ENCODE measurements at places on chromosomes 11 and 22.

- peak; percentile 16 for DNase-seq
These were observed 105.1 kb downstream of the HIPK3 start for GRCh38 chr11:33362051-33362910.

GRCh38 chr11:74345420-74345819, 34.0 kb upstream of the P4HA3 start:
- DNase-seq = no peak

GRCh38 chr11:110110854-110111253, 17.7 kb downstream of the ZC3H12C start:
- no peak for DNase-seq

GRCh38 chr22:35375031-35375430, 5.9 kb upstream of the HMOX1 start:
- no peak for DNase-seq

- no peak for DNase-seq
These were observed 779.7 kb upstream of the LRRC4C start for GRCh38 chr11:42239188-42239587.

DNA sequence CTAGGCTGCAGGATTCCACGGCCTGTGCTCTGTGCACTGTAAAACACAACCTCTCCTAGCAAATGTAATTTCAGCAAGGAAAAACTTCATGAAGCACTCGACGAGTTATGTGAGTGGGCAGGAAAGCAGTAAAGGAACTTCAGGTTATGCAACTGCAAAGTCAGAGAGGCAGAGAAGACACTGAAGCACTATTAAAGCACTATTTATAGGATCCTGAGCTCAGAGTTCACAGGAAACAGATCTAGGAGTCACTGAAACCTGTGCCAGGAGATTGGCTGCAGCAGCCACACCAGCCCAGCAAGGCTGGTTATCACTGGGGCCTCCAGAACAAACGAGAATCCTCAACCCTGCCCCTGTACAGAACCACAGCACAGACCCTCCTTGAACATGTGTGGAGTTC, 2.5 kb downstream of the SMIM35 start:
- DNase-seq = no peak

GRCh38 chr22:29302681-29303465, 3.6 kb upstream of the GAS2L1 start:
- DNase-seq = no peak

- no peak for DNase-seq
These were observed 176.4 kb upstream of the PLET1 start for GRCh38 chr11:112437096-112437495.

DNA sequence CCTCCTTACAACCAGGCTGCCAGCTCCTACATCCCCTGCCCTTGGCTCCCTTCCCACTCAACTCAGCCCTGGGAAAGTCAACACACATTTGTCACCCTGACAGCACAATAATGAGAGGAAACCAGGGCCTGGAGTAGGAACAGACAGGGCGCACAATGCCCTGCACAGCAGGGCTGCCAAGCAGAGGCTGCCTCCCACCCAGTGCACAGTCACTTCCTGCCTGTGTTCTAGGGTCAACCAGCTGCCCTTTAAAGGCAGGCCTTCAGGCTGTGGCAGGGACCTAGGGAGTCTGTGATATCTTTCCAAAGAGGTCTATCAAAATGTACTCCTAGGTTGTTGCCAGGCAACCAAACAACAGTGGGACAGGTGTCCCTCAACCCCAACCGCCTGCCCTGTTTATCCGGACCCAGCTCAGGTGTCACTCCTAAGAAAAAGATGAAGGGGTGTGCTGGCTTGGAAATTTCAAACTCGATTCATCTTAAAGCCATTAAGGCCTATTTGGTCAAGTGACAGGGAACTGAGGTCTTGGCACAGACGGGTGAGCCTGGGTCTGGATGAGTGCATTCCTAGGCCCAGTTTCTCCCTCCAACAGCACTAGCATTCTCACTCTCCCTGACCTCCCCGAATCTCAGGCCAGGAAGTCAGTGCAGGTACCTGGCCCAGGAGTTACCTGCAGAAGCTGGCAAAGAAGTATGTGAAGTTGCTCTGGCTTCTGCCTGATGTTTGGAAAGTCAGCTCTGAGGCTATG, 110.3 kb upstream of the PITPNB start:
- DNase-seq = no peak

DNA sequence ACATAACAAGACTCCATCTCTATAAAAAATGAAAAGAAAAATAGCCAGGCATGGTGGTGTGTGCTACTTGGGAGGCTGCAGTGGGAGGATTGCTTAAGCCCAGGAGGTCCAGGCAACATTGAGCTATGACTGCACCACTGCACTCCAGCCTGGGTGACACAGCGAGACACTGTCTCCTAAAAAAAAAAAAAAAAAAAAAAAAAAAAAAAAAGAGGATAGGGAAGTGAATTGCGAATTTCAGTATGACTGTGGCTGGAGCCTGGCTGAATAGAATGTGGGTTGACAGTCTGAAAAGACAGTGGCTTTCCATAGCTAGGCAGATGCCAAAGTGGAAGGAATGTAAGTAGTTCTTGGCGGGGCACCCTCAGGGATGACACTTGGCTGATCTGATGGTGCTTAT, 6.4 kb upstream of the LDHAL6A start:
- DNase-seq = no peak

DNA sequence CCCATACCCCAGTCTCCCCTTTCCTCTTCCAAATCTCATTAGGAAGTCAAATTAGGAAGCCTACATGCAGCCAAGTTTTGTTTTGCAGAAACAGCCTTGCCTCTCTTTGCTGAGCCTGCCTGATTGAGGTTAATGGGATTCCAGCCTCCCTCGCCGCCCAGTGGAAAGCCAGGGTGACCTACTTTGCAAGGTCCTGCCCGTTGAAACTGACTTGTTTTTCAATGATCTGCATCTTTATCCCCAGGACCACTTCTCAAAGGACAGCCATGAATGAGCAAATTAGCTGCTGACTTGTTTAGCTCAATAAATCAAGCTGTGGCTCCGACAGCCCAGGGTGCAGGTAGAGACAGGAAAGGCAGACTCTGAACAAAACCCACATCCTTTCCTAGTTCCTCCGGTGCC, 110.4 kb downstream of the RRAS2 start:
- peak; percentile 47 for DNase-seq

DNA sequence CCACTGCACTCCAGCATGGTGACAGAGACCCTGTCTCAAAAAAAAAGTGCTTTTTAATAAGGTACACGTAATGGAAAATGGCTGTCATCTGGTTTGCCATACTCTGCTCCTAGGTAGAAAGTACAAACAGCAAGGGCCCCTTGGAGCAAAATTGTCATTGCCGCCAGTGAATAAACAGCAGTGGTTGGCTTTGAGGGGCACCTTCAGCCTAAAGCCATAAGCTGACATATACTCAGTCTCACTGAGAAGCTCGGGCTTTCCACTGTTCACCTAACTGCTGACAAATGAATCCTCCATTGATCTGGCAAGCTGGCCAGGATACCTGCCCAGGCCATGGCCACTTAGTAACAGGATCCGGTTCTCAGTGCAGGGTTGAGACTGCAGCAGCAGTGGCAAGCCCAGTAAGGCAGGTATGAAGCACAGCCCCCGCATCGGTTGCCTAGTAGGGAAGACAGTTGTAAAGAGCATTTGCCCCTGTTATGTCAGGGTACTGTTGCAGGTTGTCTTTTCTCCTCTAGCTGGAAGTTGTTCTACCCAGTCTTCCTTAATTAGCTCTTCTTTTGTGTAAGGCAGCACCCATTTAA, 38.8 kb downstream of the MARK2 start:
- DNase-seq = no peak

GRCh38 chr22:21946262-21946925, 6.3 kb downstream of the PPM1F start:
- DNase-seq = no peak

DNA sequence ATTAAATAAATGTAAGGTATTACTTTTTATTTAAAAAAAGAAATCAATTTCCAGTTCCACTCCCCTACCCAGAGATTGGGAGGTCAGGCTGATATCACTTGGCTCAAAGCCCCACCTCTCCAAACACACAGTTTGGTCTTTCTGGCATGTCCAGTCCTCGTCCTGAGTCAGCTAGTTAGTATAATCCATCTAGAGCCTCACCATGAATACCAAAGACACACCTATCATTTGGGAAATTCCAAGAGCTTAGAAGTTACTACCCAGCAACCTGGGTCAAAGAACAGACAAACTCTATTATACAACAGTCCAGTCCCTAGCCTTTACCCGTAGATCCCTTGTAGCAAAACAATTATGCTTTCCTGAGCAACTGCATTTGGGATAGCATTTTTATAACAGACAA, 9.4 kb downstream of the TREH start:
- DNase-seq = no peak

DNA sequence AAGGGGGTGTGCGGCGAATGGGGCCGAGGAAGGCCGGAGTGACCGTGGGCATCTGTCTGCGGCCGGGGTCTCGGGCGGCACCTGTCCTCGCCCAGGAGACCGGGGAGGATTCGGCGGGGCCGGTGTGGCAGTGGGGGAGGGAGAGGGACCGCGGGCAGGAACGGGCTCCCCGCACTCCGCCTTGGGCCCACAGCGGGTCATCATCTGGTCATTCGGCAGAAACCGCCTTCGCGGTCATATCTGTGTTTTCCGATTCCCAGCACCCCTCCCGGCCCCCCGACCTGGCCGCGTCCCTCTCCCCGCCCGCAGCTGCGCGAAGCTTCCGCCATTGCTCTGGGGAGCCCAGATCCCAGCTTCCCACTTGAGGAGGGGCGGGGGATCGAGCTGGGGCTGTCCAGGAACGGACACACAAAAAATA, 824 bp upstream of the CBX6 start:
- no peak for DNase-seq

DNA sequence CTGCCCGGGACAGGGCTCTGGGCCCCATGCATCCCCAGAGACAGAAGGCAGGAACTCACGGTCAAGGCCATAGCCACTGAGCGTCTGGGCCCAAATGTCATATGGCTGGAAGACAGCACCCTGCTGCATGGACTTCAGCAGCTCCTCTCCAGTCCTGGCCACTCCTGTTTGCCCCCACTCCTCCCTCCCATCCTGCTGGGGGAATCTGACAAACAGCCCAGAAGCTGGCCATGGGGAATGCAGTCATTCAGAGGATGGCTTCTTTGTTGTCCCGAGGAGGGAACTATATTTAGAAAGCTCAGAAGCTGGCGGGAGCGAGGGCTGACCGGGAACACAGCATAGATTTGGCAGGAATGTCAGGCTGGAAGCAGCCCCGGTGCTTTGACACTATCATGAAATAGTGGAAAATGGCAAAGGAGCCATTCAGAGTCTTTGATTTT, 35.0 kb downstream of the DKK3 start:
- DNase-seq = no peak

- DNase-seq = no peak
These were observed 21.4 kb upstream of the TMEM184B start for GRCh38 chr22:38294193-38294592.

- DNase-seq = no peak
These were observed 38.7 kb downstream of the SYT13 start for GRCh38 chr11:45247433-45247832.

DNA sequence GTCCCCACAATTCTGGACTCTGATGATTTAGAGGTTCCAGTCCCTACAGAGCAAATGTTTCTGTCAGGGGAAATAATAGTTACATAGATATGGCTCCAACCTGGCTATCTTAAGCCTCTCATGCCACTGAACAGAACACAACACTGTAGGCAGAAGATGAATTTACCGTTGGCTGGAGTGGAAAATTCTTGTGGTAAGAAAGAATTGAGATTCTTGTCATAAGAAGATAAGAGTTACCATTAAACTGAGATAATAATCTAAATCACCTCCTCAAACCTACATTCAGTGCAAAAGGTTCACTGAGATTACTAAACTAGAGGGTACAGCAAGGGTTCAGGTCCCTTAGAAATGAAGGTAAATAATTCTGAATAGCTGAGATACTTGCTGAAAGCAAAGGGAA, 10.1 kb upstream of the NAALAD2 start:
- DNase-seq = no peak

DNA sequence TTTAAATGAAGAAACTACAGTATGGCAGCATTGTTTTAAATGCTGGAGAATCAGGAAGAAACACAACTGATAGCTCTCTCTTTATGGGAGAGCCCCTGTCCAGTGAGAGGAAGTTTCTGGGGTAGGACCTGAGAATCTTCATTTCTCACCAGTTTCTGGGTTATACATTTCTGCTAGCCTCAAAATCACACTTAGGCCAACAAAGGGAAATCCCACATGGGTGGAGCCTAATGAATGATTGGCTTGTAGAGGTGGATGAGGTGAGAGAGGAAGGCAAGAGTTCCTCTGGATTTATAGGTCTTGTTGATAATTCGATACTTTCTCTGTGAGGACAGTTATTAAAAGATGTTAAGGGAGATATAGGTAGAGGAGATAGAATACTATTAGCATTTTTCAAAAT, 1397.3 kb upstream of the TENM4 start:
- DNase-seq = no peak

DNA sequence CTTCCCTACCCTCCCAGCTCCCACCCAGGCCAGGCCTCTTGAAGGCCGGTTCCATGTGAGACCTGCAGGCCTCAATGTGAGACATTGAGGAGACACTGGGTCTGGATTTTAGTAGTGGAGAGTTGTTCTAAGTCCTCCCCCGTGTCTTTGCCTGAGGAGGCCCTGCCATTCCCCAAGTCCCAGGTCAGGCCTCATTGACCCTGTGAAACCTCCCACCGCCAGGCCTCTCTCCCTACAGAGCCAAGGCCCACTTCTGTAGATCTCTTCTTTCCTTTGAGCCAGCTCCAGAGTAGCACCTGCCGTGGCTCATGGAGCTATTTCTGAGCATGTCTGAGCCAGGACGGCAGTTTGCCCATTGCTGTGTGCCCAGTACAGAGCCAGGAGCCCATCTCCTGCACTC, 1419.6 kb downstream of the TBC1D22A start:
- no peak for DNase-seq

DNA sequence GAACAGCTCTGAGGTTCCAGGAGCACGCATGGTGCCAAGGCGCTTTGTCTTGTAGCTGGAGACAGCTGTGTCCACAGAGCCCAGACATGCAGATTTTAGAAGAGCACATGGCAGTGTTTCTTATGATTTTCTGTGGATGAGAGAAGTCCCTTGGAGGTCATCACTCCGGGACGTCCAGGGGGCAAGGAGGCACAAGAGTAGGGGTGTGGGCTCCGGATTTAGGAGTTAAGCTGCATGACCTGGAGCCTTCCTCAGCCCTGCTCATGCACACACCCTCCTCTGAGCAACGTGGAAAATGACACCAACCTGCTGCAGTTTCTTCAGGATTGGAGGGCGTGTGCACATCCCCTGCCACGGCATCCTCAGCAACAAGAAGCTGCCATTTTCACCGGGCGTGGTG, 1286.7 kb downstream of the TBC1D22A start:
- DNase-seq = no peak

GRCh38 chr22:24160546-24160945, 20.7 kb upstream of the SUSD2 start:
- no peak for DNase-seq

DNA sequence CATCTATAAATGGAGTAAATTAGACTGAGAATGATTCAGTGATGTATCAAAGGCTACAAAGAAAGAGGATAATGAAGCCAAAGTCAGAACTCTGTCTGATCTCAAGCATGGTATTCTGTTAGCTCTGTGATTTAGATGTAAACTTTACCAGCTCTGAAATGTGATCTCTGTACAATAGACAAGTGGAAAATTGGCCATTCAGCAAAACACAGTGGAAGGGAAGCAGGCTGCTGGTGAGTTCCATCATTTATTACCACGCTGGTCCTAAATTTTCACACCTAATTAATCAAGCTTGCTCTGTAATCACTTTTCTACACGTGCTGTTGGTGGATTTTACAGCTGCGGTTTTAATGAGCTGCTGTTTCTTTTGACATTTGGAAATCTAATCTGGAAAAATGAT, 145.1 kb upstream of the OPCML start:
- no peak for DNase-seq

Data from activated CD4-positive, alpha-beta T cell treated with anti-CD3 and anti-CD28 coated beads, Interleukin-2, amount 10 ng/mL, durations not matched to agents 7 days and 5 days (primary cell).